ENCODE measurements at places on chromosomes 2 and 18.

GRCh38 chr2:24824966-24825882 lies 32.0 kb downstream of the CENPO start:
- DNase-seq = no peak
- H3K4me1 ChIP-seq = peaks cover 3% of the 10 kb centered on the region
- H3K27me3 ChIP-seq = no peaks in the 10 kb centered on the region
- peaks cover 24% of the 10 kb centered on the region for H3K36me3 ChIP-seq
- H3K27ac ChIP-seq = no peak overlapping the region

GRCh38 chr2:163466331-163467250 lies 269.2 kb downstream of the FIGN start:
- H3K4me1 ChIP-seq = peaks cover 29% of the 10 kb centered on the region
- H3K27me3 ChIP-seq = no peaks in the 10 kb centered on the region
- no peak overlapping the region for H3K27ac ChIP-seq
- H3K4me3 ChIP-seq = no peak overlapping the region
- no peak for DNase-seq

- no peak overlapping the region for H3K27ac ChIP-seq
- no peaks in the 10 kb centered on the region for H3K27me3 ChIP-seq
- H3K36me3 ChIP-seq = no peaks in the 10 kb centered on the region
- no peak overlapping the region for H3K4me3 ChIP-seq
These were observed 199.9 kb upstream of the FN1 start for GRCh38 chr2:215635788-215636139.

- no peaks in the 10 kb centered on the region for H3K27me3 ChIP-seq
- DNase-seq = no peak
- peaks cover 4% of the 10 kb centered on the region for H3K4me1 ChIP-seq
- no peaks in the 10 kb centered on the region for H3K36me3 ChIP-seq
These were observed 27.4 kb downstream of the DBI start for GRCh38 chr2:119393971-119394748.

GRCh38 chr2:119015845-119016244 lies 73.9 kb downstream of the MARCO start:
- H3K27me3 ChIP-seq = peaks cover 26% of the 10 kb centered on the region
- DNase-seq = no peak
- H3K4me3 ChIP-seq = no peak overlapping the region
- no peaks in the 10 kb centered on the region for H3K4me1 ChIP-seq

DNA sequence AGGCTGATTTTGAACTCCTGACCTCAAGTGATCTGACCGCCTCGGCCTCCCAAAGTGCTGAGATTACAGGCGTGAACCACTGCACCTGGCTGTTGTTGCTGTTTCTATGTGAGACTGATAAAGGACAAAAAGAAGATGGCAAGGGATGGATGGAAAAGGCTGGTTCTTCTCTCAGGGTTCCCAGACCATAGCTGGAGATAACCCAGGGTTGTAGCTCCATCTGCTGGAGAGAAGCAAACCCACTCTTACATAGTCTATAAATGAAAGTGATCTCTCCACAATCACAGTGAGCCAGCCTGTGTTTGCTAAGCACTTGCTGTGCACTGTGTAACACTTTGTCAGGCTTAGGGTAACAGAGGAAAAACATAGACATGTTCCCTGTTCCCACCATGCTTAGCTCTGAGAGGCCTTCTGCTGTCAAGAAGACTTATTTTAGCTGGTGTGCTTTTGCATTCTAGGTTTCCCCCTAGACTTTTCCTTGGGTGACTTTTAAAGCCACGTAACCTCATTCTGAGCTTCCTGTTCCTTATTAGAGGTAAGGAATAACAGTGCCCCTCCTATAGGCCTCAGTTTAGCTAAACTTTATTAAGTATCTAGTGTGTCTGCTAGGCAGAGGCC lies 49.7 kb downstream of the LIMS1 start:
- no peak overlapping the region for H3K27ac ChIP-seq
- no peak overlapping the region for H3K4me3 ChIP-seq
- no peaks in the 10 kb centered on the region for H3K27me3 ChIP-seq
- DNase-seq = peak; percentile 89
- peaks cover 28% of the 10 kb centered on the region for H3K4me1 ChIP-seq

DNA sequence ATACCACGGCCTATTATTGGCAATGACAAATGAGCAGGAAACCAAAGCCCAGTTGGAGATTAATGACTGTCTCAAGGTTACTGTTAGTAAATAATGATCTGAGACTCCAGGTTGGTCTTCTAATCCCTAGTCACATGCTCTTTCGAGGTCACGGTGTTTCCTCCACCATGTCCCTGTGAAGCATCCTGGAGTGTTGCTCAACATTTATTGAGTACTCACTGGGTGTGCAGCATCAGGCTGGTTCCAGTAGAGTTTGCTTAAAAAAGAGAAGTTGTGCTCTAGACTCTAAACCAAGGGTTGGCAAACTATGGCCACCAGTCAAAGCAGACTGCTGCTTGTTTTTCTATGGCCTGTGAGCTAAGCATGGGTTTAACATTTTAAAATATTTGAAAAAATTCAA lies 263.8 kb upstream of the ATP5MC3 start:
- H3K27me3 ChIP-seq = no peaks in the 10 kb centered on the region
- no peaks in the 10 kb centered on the region for H3K36me3 ChIP-seq
- no peak overlapping the region for H3K27ac ChIP-seq
- H3K4me1 ChIP-seq = no peaks in the 10 kb centered on the region
- H3K4me3 ChIP-seq = no peak overlapping the region
- no peak for DNase-seq

DNA sequence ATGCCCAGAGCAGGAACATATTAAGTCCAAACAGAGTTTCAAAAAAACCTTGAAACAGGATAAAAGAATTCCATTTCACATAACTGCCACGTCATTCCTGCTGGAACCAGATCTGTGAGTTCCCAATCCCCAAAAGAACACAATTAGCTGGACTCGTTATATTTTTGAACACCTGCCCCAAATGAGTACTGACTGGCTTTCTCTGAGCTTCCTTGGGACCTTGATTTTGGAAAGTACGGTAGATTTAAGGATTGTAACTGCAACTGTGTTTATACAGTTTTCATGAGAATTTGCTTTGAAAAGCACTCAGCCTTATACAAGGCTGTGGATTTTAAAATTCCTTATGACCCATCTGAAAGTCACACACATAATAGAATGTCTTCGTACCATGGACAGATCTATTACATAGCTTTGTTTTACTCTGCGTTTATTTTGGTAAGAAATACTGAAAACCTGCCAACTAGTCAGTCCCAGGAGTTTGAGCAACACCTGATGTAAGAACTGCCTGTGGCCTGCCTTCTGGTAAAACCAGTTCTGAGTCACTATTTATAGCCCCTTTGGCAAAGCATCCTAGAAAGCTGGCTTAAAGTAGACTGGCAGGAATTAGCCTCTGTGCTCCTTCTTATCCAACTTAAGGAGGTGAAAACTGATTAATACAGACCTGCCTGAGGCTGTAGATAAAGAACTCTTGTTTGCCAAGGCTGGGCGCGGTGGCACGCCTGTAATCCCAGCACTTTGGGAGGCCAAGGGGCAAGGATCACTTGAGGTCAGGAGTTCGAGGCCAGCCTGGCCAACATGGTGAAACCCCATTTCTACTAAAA lies 48.1 kb downstream of the MERTK start:
- peaks cover 12% of the 10 kb centered on the region for H3K4me1 ChIP-seq
- H3K36me3 ChIP-seq = no peaks in the 10 kb centered on the region
- DNase-seq = peak; percentile 90
- no peak overlapping the region for H3K4me3 ChIP-seq
- no peaks in the 10 kb centered on the region for H3K27me3 ChIP-seq

DNA sequence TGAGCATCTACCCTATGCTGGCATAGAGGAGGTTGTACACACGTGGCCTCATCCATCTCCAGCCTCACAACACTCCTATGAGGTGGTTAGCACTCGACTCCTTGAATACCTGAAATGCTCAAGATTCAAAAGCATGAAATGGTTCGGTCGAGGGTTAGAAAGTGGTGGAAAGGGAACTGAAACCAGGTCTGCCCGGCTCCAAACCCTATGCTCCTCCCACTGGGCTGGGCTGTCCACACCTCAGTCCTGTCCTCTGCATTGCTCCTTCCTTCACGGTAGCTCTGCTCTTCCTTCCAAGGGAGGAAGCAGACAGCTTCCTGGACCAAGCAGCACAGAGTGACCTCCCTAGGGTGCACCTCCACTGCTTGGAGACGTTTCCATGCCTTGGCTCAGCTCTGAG lies 565.2 kb upstream of the ID2 start:
- H3K27me3 ChIP-seq = no peaks in the 10 kb centered on the region
- H3K36me3 ChIP-seq = no peaks in the 10 kb centered on the region

- no peaks in the 10 kb centered on the region for H3K4me1 ChIP-seq
- no peak overlapping the region for H3K27ac ChIP-seq
These were observed 62.9 kb downstream of the POMC start for GRCh38 chr2:25105336-25106085.

GRCh38 chr2:240886678-240887609 lies 9.0 kb downstream of the MAB21L4 start:
- H3K36me3 ChIP-seq = no peaks in the 10 kb centered on the region
- no peaks in the 10 kb centered on the region for H3K4me1 ChIP-seq
- no peak for DNase-seq
- no peak overlapping the region for H3K4me3 ChIP-seq

DNA sequence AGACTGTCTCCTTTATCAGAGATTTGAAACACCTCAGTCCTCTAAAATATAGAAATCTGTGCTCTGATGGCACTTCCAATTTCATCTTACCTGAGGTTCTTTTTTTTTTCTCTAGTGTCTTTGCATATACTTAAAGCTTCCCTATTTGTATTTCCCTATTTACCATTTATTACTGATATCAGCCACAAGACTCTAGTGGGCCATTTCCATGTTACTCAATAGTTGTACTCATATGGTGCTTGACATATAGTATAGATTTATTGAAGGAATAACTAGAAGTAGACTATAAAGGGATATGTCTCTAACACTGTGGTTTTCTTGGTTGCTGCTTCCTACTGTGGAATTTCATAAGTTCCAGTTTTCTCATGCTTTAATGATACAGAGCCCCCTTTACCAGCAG lies 3.0 kb downstream of the RBM45 start:
- no peak overlapping the region for H3K4me3 ChIP-seq
- H3K27me3 ChIP-seq = no peaks in the 10 kb centered on the region
- no peak for DNase-seq
- peaks cover 3% of the 10 kb centered on the region for H3K36me3 ChIP-seq

- H3K4me1 ChIP-seq = no peaks in the 10 kb centered on the region
- no peaks in the 10 kb centered on the region for H3K27me3 ChIP-seq
- DNase-seq = no peak
- no peak overlapping the region for H3K4me3 ChIP-seq
These were observed 8.0 kb upstream of the D2HGDH start for GRCh38 chr2:241726459-241726858.

- no peak for DNase-seq
- no peaks in the 10 kb centered on the region for H3K36me3 ChIP-seq
- H3K4me3 ChIP-seq = no peak overlapping the region
- peak overlapping the region; percentile 0 for H3K27ac ChIP-seq
These were observed 18.9 kb upstream of the DPP4 start for GRCh38 chr2:162092658-162093556.

GRCh38 chr18:24446453-24446852 lies 14.0 kb upstream of the HRH4 start:
- H3K36me3 ChIP-seq = peaks cover 31% of the 10 kb centered on the region
- no peaks in the 10 kb centered on the region for H3K4me1 ChIP-seq
- H3K27me3 ChIP-seq = no peaks in the 10 kb centered on the region
- H3K27ac ChIP-seq = no peak overlapping the region
- DNase-seq = no peak

DNA sequence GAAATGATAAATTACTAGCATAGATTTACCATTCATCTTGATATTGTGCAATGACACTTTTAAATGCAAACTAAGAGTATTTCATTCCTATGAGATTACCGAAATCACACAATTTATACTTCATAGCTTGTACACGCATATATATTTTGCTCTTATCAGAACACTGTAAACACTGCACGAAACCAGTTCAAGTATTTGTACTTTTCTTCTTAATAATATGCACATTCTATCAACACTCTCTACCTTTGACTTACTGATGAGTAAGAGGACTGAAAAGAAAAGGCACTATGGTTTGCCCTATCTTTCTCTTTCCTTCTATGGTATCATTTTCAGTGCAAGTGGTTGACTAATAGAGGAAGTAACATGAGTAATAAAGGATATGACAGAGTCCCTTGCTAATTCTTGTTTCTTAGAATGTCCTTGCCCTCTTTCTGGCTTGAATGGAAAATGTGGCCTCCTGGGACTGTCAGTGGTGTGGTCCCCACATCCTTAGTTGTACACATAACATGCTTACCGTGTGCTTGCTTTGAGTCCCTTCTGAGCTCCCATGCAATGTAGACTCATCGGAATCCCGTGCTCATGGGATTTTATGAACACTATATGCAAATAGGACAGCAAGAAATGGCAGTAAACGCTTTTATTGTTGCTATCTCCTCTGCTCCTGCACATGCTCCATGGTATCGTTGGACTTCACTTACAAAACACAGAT lies 363.5 kb upstream of the TNP1 start:
- no peaks in the 10 kb centered on the region for H3K4me1 ChIP-seq
- no peaks in the 10 kb centered on the region for H3K36me3 ChIP-seq
- H3K27ac ChIP-seq = no peak overlapping the region
- no peak overlapping the region for H3K4me3 ChIP-seq
- no peak for DNase-seq
- H3K27me3 ChIP-seq = no peaks in the 10 kb centered on the region

- H3K27ac ChIP-seq = no peak overlapping the region
- H3K36me3 ChIP-seq = no peaks in the 10 kb centered on the region
- no peaks in the 10 kb centered on the region for H3K27me3 ChIP-seq
- DNase-seq = no peak
- no peaks in the 10 kb centered on the region for H3K4me1 ChIP-seq
These were observed 38.2 kb upstream of the PPM1B start for GRCh38 chr2:44130441-44130840.

DNA sequence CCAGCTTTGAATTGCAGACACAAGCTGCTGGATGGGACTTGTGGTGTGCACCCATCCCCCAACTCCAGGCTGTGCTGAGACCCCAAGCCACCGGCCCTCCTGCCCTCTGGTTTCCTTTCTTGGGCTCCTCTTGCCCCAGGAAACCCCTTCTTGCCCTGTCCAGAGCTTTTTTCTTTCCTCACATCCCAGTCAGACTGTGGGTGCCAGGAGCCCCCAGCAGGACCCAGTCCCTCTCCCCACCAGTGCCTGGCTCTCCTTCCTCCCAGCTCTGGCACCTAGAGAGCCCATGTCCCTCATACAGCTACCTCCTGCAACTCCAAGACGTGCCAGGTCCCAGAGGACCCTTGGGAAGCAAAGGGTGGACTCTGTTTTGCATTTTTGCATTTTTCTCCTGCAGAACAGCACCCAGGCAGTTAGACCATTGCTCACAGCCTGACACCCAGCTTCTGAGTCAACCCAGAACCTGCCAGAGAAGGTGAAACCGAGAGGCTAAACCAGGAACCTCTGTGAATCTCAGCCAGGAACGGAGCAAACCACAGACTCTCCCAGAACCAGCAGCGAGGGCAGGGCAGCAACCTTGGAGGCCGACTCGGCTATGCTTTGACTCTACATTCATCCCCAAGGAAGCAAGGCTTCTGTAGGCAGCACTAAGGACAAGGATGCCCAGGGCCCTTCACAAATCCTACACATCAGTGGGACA lies 221.1 kb downstream of the ANAPC1 start:
- H3K36me3 ChIP-seq = no peaks in the 10 kb centered on the region
- H3K27ac ChIP-seq = no peak overlapping the region
- no peak overlapping the region for H3K4me3 ChIP-seq
- no peak for DNase-seq
